Stimulated activated CD8-positive, alpha-beta memory T cell treated with anti-CD3 and anti-CD28 coated beads, Interleukin-4, amount 100 ng/mL, for 1 hour (primary cell): ENCODE measurements at places on chromosomes 16 and 17.

- no peak for DNase-seq
These were observed 22.7 kb upstream of the SRCIN1 start for GRCh38 chr17:38628441-38628840.

GRCh38 chr17:71801301-71801700 lies 319.5 kb upstream of the SOX9 start:
- DNase-seq, result no peak

DNA sequence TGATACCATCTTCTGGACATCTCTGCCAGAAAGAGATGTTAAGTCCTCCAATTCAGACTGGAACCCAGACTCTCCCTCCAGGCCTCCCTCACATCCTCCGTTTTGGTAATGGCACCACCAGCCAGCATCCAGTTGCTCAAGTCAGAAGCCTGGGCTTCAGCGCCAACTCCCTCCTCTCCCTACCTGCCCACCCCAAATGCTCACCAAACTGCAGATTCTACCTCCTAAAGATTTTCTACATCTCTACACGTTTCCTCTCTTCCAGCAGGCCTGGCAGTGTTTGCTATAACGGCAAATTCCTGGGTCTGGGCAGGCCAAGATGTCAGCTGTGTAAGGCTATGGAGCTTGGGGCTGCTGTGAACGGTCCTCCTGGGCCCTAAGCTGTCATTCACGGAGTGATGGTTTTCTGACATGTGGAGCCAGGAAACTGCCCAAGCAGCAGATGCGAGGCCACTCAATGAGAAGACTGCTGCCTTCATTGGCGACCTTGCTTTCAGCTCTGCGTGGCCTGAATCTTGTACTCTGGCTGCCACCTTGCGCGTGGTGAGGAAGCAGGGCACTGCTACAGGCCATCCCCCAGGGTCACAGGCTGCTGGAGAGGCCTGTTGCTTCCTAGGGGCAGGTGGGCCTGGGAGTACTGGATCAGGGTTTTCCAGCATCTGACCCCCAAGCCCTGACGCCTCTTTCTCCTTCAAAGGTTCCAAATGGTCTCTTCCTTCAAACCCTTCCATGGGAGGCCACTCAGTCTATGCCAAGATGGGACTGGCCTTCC lies 37.7 kb downstream of the TBX4 start:
- no peak for DNase-seq

- no peak for DNase-seq
These were observed 3.8 kb downstream of the NUDT16L1 start for GRCh38 chr16:4696905-4697847.

- no peak for DNase-seq
These were observed 14.1 kb upstream of the C16orf95 start for GRCh38 chr16:87331241-87331801.

- DNase-seq, result no peak
These were observed 23.5 kb downstream of the ANKRD40 start for GRCh38 chr17:50684288-50684611.

DNA sequence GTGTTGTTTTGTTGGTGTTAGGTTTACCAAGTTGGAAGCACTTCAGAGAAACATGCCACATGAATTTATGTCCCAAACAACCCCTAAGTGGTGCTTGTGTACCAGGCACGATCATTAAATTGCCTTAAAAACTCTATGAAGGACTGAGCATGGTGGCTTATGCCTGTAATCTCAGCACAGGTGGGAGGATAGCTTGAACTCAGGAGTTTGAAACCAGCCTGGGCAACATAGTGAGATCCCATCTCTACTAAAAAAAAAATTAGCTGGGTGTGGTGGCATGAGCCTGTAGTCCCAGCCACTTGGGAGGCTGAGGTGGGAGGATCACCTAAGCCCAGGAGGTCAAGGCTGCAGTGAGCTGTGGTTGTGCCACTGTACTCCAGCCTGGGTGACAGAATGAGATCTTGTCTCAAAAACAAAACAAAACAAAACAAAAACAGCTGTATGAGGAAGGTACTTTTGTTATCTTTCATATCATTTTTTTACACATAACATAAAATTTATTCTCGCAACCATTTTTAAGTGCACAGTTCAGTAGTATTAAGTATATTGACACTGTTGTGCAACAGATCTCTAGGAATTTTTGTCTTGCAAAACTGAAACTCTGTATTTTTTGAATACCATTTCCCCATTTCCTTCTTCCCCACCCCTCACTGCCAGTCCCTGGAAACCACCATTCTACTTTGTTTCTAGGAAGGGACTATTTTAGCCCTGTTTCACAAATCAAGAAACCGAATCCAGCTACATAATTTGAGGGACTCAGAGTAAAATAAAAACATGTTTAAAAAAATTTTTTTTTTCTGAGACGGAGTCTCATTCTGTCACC lies 14.3 kb upstream of the RBBP6 start:
- DNase-seq, result no peak

- no peak for DNase-seq
These were observed 128.5 kb downstream of the CA10 start for GRCh38 chr17:52030052-52030451.

DNA sequence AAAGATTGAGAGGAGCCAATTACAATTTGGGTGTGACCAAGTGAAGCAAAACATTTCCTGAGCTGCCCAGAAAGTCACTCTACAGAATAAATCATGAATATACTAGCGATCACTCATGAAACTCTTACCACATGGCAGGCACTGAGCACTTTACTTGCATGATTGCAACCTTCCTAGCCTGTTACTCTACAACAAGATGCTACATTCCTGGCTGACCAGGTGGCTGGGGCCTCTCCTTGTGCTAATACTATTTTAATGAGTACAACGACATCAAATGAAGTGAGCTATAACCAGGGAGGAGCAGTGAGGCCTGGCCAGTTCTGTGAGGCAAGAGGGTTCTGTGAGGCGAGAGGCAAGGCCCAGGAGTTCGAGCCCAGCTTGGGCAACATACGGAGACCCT lies 75.2 kb downstream of the CPPED1 start:
- no peak for DNase-seq

- no peak for DNase-seq
These were observed 315.7 kb downstream of the FOXL1 start for GRCh38 chr16:86894029-86894567.

GRCh38 chr16:86449446-86450095 lies 60.8 kb upstream of the FOXF1 start:
- DNase-seq, result no peak

DNA sequence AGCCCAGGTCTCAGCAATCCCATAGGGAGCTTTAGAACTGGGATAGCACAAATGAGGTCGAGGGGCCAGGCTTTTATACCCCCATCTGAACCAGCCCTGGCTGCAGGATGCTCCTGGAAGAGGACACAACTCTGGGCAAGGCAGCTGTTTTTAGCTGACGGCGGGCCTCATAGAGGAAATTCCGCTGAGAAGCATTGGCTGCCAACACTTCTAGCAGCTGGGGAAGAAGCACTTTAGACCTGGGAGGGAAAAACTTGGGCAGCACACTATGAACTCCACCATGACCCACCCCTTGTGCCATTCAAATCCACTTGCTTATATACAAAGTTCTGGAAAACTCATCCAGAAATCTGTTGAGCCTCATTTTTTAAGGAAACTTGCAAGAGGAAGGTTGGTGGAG lies 5.0 kb downstream of the CCL11 start:
- no peak for DNase-seq

- DNase-seq, result no peak
These were observed 718 bp downstream of the ATP2A3 start for GRCh38 chr17:3963237-3964201.

DNA sequence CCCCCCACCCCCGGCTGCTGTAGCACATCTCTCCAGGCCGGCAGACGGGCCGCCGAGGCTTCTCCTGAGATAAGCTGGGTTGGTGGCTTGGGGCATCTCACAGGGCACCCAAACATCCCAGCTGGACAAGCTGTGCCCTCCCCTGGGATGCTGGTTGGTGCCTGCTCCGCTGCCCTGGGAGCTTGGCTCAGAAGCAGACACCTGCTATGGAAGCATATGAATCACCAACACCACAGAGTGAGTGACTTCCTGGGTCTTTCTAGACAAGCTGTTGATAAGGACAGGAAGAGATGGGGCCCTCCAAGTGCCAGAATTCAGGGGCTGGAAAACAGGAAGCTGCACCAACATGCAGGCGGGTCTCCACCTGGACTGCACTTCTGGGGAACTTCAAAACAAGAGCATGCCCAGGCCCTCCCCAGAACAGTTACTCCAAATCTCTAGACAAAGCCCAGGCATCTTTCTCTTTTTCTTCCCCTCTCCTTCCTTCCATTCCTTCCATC lies 13.7 kb downstream of the C16orf95 start:
- no peak for DNase-seq

DNA sequence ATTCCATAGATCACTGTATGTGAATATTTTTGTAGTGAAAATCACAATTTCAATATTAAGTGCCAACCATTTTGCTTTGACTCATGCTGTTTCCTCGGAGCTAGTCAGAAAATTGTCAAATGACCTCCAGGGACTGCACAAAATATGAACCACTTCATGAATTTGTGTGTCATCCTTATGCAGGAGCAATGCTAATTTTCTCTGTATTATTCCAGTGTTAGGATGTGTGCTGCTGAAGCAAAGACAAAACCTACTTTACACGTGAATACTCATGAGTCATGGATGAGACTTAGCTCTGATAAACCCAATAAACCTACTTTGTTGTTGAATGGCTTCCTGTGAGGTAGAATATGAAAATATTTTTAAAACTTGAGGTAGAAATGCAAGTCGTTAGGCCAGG lies 65.2 kb downstream of the SHCBP1 start:
- no peak for DNase-seq

DNA sequence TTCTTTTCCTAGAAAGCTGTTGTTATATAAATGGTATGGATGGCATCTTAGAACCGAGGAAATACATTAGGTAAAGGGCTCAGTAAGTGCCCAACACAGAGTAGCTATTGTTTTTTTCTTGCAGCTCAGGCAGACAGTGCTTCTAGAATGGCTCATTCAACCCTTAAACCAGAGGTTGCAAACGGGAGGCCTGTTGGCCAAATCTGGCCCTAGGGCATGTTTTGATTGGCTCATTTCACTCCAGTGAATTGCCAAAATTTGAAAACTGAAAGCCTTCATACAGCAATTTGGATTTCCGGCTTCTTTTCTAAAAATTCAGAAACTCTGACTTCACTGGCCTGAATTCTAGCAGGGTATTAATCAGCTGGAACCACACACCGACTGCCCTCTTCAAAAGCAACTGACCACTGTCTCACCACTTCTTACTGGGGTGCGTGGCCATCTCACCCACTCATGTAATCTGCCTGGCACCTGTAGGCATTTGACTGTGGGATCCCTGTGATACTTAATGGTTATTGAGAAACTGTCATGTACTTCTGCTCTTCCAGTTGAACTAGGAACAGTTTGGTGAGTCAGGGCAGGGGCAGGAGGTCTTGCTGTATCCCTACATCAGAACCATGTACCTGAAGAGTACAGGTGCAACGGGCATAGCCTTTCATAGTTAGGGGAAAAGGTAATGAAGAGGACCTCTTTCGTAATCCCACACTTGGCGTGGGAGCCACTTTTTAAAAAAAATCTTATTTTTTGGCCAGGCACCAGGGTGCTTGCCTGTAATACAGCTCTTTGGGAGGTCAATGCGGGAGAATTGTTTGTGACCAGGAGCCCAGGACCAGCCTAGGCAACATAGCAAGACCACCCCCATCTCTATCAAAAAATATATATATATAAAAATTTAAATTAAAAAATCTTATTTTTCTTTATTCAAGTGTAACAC lies 53.6 kb upstream of the SCNN1B start:
- no peak for DNase-seq

DNA sequence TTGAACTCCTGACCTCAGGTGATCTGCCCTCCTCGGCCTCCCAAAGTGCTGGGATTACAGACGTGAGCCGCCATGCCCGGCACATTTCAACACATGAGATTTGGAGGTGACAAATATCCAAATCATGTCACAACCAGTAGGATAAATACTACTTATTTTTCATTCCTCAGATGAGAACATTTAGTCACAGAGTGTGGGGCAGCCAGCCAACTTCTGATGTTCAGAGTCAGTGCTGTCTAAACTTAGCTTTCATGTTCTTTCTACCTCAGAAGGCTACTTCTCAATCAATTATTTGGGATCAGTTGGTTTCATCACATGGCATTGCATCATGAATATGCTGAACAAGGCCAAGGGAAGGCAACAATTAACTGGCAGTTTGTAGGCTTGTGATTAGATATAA lies 134.5 kb downstream of the CDH13 start:
- no peak for DNase-seq

GRCh38 chr17:56887552-56888467 lies 26.0 kb downstream of the TRIM25 start:
- DNase-seq, result no peak

DNA sequence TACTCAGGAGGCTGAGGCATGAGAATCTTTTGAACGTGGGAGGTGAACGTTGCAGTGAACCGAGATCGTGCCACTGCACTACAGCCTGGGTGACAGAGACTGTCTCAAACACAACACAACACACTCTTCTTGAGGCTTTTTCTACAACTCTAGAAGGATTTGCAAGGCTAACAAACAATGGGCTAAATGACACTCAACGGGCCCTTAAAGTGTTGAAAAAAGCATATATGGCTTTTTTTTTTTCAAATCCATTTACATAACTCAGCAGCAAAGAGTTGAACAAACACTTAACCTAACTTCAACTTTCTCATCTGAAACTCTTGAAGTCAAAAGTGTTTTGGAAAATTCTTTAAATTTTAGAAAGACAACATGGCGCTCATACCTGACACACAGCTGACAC lies 22.3 kb downstream of the CDR2 start:
- DNase-seq, result no peak

- DNase-seq, result no peak
These were observed 6.4 kb downstream of the CMTM2 start for GRCh38 chr16:66585481-66586239.

DNA sequence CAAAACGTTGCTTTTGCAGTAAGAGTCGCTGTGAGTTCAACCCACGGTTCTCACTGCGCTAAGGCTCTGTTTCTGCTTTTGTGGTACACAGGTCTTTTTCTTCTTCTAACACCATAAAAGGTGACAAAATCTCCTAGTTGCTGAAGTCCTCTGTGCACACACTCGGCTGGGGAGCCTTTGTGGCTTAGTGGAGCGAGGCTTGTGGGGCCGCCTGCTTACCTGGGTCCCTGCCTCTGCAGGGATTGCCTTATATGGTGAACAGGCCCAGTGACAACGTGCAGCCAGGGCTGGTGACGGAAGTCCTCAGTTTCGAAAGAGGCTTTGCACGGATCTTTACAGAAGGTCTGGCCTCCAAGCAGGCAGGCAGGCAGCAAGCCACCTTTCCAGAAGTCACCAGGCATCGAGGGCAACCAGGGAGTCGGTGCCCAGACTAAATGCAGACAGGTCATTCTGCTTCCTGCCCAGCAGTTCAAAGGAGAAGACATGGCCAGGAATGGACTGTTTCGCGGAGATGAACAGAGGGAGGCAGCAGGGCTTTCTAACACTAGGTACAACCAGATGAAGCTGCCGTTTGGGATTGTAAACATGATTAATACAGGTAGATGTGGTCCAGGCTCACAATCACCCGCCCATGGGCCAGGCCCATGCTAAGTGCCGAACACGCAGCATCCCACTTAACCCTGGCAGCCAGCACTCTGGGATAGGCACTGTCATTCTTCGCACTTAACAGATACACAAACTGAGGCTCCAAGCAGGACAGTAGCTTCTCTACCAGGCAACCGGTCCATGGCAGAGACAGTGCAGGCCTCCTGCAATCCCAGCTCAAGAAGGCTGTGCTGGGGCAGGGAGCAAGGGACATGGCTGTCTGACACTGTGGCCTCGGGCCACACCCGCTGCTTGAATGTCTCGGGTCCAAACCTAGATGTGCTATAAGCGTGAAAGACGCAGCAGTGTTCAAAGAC lies 10.7 kb upstream of the MEAK7 start:
- DNase-seq, result peak; percentile 69
